ENCODE measurements at places on chromosomes 4 and X.

DNA sequence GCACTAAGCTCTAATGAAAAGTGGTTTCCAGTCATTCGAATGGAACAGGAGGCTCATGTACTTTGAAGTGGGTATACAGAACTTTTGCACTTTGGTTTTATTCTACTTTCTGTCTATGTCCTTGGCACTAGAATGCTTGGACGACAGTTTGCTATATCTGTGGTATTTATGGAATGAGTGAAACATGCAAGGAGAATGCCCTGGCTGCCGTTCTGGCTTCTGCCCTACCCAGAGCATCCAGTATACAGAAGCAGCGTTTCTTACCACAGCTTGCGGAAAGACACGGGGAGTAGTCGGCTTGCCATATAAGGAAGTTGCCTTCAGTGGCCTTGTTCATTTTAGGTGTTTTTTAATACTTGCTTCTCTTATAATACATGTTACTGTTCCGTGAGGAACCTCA, 98.0 kb downstream of the TBL1X start:
- no peak for DNase-seq

DNA sequence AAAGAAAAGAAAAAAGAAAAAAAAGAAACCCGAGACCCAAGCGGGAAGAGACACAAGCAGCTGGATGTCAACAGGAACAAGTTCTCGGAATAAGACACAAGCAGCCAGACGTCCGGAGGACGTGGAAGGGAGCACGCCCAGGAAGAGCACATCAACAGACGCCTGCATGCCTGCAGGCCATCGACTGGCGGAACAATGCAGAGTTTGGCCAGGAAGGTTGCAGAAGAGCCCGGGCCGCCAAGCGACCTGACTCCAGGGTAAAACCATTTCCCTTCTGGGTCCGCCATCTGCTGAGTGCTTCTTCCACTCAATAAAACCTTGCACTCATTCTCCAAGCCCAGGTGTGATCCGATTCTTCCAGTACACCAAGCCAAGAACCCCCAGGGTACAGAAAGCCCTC, 95.6 kb upstream of the PRR32 start:
- no peak for DNase-seq

- no peak for DNase-seq
These were observed 68.6 kb downstream of the ENPEP start for GRCh38 chr4:110544594-110544993.

- no peak for DNase-seq
These were observed 88.7 kb downstream of the SHROOM4 start for GRCh38 chrX:50725310-50725709.

DNA sequence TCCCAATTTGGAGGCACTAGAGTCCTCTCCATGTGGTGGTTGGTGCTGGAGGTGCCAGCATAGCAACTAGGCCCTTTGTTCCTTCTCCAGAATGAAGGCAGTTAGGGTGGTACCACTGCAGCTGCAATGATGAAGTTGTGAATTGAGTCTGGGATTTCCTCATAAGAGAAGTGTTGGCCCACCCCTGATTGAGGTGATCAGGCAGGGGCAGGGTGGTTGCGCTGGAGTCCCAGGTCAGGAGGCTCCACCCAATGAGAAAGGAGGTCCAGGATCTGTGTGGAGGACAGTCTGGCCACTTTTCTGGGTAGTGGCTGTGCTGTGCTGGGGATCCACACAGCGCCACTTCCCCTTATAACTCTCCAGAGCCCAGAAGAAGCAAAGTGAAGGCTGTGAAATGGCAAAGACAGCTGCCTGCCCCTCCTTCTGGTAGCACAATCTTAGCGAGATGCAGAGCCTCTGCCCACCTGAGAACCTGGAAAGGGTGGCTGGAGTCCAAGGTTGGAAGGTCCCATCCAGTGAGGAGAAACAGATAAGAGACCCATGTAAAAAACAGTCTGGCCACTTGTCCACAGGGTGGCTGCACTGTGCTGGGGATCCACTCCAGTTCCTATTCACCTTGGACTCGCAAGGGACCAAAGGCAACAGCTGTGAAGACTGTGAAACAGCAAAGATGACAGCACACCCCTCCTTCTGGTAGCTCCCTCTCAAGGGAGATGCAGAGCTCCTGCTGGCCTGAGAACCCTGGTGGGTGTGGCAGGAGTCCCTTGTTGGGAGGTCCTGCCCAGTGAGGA, 124.6 kb downstream of the RRAGB start:
- no peak for DNase-seq

Measured in hematopoietic multipotent progenitor cell treated with erythropoietin and hydrocortisone succinate and interleukin-3 and kit ligand, for 4 days (in vitro differentiated cells).